Activated CD4-positive, alpha-beta T cell treated with anti-CD3 and anti-CD28 coated beads, Interleukin-2, amount 50 U/mL, for 1 hour (primary cell): ENCODE measurements at places on chromosomes 13 and 19.

GRCh38 chr19:33139165-33139564, 7.3 kb downstream of the WDR88 start:
- DNase-seq, result no peak

GRCh38 chr13:25930653-25931052, 121.2 kb downstream of the SHISA2 start:
- no peak for DNase-seq

- DNase-seq, result no peak
These were observed 4.2 kb downstream of the FNDC3A start for GRCh38 chr13:48979892-48980291.

- DNase-seq, result no peak
These were observed 31.1 kb downstream of the ZC3H4 start for GRCh38 chr19:47082493-47082892.

- DNase-seq, result no peak
These were observed 2.3 kb downstream of the RAD23A start for GRCh38 chr19:12947702-12948611.

- DNase-seq, result no peak
These were observed 15.6 kb upstream of the NBEA start for GRCh38 chr13:34926508-34926907.

DNA sequence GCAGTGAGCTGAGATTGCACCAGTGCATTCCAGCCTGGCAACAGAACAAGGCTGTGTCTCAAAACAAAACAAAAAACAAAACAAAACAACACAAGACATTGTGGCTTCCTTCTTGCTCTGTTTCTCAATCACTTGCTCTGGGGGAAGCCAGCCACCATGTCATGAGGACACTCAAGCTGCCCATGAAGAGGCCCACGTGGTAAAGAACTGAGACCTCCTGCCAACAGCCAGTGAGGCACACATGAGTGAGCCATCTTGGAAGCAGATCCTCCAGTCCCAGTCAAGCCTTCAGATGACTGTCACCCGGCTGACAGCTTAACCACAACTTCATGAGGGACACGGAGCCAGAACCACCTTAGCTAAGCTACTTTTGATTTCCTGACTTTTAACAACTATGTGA, 25.2 kb downstream of the CPT1C start:
- no peak for DNase-seq

DNA sequence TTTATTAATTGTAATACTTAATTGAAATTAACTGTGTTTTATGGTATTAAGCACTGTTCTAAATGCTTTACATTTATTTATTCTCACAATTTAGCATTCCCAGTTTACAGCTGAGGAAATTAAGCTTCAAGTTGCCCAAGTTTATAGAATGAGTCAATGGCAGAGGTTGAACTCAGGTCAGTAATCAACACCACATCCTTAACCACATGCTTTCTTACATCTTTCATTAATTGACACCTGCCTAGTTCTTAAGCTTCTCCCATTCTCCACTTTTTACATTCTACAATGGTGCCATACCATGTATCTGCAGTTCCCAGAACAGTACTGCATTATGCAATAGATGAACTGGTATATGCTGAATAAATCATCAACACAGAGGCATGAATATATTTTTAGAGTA, 11.7 kb upstream of the RBM26 start:
- no peak for DNase-seq

- DNase-seq, result peak; percentile 45
These were observed at the start of gene PGPEP1 for GRCh38 chr19:18340190-18340989. PGPEP1 (plus strand) TSS chr19:18340598; CDS start chr19:18340682, 84 bp downstream.

GRCh38 chr19:36060430-36060829, 5.7 kb downstream of the WDR62 start:
- peak; percentile 17 for DNase-seq

DNA sequence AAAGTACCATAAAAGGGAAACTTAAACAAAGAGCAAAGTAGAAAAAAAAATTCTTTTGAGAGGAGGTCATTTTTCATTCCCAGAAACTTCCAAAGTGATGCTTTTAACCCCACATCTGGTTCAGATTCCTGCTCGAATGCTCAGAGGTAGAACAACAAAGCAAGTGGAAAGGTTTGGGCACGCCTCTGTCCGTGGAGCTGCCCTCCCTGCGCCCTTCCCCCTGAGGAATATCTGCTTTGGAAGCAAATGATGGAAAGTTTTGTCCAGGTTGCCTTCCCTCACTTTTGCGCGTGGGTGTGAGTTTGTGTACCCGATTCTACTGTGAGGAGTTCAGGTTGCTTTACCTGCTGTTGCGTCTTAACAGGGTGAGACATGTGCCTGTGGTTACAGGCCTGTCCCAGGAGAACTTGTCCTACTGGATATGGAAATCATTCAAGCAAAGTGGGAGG, 110.2 kb downstream of the KLF5 start:
- DNase-seq, result no peak

DNA sequence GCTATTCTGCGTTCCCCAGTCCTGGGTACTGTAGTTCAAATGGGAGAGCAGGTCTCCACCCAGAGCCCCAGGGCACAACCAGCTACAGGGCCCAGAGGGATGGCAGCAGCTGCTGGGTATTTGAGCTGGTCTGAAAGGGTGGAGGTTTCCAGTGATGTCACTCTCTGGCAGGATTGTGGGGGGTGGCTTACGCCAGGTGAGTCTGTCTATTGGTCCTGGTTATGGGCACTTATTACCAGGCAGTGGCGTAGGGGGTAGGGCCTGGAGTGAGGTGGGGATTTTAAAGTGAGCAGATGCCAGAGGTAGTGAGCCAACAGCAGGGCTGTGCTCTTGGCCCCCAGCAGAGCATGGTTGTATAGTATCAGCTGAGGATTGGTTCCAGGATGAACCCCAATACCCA, 6.2 kb downstream of the RPS19 start:
- DNase-seq, result no peak

DNA sequence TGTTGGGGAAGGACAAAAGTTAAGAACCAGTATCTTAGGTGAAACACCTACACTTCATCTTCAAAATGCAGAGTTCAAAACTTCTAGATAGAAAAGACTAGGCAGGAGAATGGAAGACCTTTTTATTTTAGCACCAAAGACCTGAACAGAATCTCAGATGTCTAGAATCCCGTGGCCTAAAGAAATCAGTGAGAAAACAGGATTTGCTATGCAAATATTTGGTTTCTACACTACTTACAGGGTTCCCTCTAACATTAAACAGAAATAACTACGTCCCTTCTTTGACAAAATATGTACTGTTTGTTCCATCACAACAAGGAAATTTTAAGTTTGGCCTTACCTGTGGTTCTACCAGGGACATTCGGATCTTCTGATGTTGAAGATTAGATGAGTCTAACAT, 21.5 kb downstream of the DIS3 start:
- no peak for DNase-seq

DNA sequence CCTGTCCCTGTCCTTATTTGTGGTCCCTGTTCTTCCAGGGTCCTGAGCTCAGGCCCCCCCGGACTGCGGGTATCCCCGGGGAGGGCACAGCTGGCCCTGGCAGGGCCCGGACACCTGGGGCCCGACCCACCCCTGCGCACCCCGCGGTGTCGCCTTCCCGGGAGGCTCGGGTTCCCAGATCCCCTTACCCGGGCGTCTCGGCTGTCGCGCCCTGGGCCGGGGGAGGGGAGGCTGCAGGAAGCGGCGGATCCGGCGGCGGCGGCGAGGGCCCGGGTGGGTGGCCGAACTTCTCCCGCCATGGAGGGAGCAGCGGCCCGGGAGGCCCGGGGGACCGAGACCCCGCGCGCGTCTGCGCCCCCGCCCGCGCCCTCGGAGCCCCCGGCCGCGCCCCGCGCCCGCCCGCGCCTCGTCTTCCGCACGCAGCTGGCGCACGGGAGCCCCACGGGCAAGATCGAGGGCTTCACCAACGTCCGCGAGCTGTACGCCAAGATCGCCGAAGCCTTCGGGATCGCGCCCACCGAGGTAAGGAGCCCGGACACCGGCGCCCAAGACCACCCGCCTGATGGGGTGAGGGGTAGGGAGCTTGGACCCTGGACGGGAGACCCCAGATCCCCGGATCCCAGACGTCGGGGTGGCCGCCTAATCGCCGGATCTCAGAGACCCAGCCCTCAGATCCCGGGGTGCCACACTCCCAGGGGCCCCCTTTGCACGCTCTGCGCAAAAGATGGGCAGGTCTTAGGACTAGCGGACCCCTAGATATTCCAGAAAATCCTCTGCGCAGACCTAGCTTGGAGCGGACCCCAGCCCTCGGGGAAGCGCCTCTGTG, at the start of gene GIPC3:
Gene GIPC3 (plus strand): TSS at position 178 of the 826 bp plus-strand sequence. CDS start 120 bp downstream, at position 298.
- DNase-seq, result no peak

DNA sequence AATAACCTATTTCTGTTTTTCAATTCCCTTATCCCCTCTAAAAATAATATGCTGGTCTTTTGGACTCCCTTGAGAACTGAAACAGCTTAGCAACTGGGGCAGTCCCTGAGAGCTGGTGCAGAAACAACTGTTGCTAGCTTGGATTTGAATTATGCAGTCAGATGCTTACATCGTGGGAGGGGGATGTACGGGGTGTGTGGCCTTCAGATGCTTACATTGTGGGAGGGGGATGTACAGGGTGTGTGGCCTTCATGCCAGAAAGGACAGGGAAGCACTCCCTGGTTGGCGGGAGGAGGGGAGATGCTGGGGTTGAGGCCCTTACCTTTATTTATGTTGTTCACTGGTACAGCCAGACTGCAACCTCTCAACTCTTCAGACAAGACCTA, 25.6 kb downstream of the LRCH1 start:
- no peak for DNase-seq

DNA sequence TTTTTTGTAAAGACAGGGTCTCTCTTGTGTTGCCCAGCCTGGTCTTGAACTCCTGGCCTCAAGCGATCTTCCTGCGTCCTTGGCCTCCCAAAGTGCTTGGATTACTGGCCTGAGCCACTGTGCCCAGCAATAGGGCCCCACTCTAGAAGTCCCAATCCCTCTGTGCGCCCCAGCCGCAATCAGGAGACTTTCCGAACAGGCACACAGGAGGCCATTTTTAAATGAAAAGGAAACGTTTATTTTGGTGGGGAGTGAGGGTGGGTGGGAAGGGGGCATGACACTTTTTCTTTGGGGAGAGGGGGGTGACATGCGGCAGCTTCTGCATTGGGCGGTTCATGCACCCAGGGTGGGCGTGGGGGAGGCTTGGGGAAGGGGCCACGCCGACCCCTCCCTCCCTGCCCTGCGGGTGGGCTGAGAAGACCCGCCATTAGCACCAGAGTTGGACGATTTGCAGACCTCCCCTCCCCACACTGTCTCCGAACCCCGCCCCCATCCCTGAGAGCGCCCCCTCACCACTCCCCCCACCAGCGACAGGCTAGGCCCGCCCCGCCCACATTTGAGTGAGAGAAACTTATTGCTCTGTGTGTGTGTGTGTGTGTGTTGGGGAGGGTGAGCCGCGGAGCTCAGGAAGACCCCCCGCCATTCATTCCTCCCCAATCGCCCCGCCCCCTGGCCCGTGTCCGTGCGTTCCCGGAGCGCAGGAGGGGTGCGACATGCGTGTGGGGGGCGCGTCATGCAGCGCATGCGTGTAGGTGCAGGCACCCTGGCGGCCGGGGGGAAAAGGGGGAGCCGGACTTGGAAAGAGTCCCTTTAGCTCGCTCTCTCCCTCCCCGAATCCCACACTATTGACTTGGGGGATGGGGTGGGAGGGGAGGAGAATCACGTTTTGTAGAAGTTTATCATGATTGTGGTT, 17.2 kb downstream of the KCNC3 start:
- DNase-seq, result no peak

GRCh38 chr19:19538061-19538784, at the start of gene CILP2:
CILP2 (plus strand) TSS chr19:19538265; CDS start chr19:19538350, 85 bp downstream.
- DNase-seq, result peak; percentile 35
